Motor neuron (in vitro differentiated cells): ENCODE measurements at places on chromosomes 16 and 17.
A peak's percentile ranks its signal among the peaks of the same experiment; 100 is the strongest.

DNA sequence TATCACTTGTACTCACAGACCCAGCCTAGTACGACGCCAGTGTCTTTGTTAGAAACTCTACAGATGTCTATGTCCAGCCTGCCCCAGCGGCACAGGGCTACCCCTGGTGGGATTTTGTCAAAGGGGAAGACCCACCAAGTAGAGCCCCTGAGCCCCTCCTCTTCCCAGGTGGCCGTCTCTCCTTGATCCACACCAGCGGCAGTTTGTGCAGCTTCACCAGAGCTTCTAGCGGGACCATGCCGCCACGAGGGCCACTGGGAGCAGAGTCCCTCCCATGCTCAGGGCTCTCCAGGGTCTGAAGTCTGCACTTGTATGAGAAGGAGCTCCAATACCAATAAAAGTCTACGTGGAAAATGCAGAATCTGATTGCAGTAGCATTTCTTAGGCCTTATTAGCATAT, 157.1 kb downstream of the RPTOR start:
- no peak for ATAC-seq

GRCh38 chr17:33779234-33779591, 475.9 kb upstream of the CCL2 start:
- peak; percentile 45 for ATAC-seq

DNA sequence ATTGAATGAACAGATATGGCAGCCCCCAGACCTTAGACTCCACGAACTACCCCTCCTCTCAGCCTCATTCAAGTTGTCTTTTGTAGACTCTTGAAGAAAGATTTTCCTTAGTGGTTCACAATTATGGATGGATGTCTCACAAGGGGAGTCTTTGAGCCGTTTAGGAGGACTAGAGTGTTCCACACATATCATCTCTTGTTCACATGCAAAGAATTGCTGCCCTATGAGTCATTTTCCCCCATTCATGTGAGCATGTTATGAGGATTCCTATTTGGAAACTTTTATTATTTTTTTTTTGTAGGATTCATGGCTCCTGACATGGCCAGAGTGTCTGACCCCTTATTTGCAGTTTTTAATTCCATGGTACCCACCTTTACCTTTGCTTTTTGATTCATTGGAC, 237.1 kb downstream of the SHISA9 start:
- no peak for ATAC-seq

- ATAC-seq: no peak
These were observed 33.0 kb downstream of the ANKFN1 start for GRCh38 chr17:56186222-56186786.
